GF-D8 (cell line): ENCODE measurements at places on chromosomes 3 and 15.

DNA sequence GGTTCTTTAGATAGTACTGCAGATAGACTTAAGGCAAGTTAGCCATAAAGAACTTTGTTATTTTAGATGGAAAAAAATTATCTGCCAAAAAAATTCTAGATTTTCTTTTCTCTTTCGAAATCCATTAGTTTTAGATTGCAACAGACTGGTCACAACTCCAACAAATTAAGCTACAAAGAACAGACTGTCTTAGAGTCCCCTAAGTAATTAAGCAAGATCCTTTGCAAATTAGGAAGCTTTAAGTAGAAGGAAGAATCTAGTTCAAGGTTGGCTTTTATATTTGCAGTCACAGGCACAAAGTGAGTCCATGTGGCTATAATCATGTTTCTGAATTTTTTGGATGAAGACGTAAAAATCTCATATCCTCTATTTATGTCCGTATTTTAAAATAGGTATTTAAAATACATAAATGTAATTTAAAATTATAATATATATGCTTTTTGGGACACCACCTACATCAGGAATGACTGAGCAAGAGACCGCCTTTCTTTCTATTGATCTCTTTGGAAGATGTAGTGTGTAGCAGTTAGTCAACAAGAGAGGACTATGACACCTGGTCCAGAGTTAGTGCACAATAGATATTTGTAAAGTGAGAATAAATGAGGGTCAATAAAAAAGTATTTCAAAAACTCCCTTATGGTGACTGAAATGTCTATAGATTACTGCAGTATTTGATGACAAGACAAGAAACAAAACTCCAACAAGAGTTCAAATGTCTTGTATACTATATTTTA lies 34.4 kb downstream of the TMEM45A start:
- DNase-seq: no peak

DNA sequence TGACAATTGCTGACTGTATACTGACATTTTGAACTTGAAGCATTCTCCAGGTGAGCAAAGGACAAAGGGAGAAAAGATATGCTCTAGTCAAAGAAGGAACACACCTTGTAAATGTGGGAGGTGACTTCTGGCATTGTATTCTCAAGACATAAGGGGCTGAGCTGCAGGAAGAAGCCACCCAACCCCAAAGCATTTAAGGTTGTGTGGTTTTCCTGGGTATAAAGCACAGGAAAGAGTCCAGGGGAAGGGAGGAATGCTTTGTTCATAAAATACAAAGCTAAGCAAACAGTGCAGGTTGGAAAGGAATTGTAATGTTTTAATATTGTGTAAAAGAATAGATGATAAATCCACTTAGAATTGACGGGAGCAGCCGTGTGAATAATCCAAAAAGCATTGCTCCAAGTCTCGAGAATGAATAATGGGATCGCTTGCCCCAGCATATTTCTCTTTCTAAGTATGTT lies 102.4 kb upstream of the LRIG1 start:
- DNase-seq: no peak

- DNase-seq: no peak
Measured at GRCh38 chr3:65758876-65759598, 279.7 kb downstream of the MAGI1 start.

- DNase-seq: no peak
Measured at GRCh38 chr3:110318108-110318507, 753.5 kb upstream of the NECTIN3 start.

- DNase-seq: no peak
Measured at GRCh38 chr15:40282869-40283614, at the start of gene ANKRD63. ANKRD63 (minus strand) TSS chr15:40283064; CDS start chr15:40282586, 478 bp downstream.

- peak; percentile 92 for DNase-seq
Measured at GRCh38 chr15:51982013-51982769, 10.6 kb upstream of the LEO1 start.
